Activated naive CD4-positive, alpha-beta T cell treated with anti-CD3 and anti-CD28 coated beads, Interleukin-2, amount 10 ng/mL, durations not matched to agents 7 days and 5 days (primary cell): ENCODE measurements at places on chromosomes 5 and 9.

- DNase-seq = peak; percentile 42
Measured at GRCh38 chr5:133298447-133298846, 246.6 kb downstream of the HSPA4 start.

GRCh38 chr5:72145348-72145747 is 38.1 kb downstream of the MAP1B start:
- DNase-seq = no peak

DNA sequence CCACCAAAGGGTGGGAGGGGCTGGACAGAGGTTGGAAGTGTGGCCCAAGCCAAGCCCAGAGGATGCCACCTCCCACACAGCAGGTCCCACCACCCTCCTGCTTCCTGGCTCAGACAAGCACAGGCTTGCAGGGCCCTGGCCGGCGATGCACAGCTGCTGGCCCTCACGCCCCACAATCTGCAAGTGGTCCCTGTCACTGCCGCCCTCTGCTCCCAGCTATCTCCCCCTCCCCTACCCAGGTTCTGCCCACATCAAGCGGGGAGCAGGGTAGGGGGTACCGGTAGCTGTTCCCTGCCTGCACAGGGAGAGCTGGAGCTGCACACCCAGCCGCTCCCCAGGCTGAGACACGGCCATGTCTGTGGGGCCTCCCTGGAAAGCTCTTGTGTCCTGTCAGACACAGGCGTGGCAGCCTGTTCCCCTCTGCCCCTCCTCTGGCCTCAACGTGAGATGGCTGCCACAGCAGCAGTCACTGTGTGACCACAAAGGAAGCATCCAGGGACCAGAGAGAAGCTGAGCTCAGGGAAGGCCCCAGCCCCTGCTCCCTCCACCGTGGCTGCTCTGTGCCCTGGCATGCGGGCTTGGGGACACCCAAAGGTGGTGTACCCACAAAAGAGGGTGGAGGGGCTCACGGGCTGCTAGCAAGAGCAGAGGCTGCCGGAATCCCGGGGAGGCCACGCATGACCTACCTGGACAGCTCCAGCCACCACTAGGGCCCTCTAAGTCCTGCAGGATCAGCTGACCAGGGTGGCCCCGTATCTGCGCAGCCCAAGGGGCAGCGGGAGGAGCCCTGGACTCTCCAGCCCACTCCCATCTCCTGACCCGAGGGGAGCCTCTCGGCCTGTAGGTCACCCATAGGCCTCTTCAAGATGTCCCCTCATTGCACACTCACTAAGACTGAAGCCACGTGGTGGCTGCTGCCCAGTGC is 10.9 kb upstream of the ZDHHC11 start:
- no peak for DNase-seq

DNA sequence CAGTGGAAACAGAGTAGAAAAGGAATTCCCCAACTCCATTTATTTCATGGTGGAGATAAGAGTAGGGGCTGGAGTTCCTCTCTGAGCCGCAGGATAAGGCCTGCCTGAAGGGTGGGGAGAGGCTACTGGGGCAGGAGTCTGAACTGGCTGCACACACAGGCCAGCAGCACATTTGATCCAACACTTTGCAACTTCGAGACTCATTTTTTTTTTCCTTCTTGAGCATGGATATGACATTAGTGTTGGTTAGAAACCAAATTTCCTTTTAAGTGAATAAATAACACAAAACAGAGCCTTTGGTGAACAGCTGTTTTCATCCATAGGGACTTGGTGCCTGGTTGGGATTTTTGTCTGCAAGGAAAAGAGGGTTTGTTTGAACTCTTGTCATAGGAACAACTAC is 76.6 kb downstream of the RALGPS1 start:
- DNase-seq = no peak

- DNase-seq = no peak
Measured at GRCh38 chr5:159752622-159753275, 163.5 kb upstream of the ADRA1B start.

DNA sequence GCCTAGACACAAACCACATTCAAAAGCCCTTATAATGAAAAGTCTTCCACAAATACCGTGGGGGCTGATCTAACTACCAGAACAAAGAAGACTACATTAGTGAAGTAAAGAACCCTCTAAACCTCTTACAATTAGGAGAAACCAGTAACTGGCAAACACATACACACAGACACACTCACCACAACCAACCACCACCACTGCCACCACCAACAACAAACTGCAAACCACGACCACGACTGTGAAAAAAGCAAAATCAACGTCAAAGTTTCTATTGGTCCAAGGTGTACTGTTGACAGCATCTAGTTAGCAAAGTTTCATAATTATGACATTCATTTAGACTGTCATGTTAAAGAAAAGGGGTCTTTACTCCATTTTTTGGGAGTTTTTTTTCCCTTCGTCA is 2.7 kb downstream of the CDO1 start:
- peak; percentile 26 for DNase-seq
